Left cardiac atrium (tissue), 4 donors: ENCODE measurements at places on chromosomes 2 and 18.

- DNase-seq = no peak
Measured at GRCh38 chr18:75492852-75493251, 65.3 kb upstream of the SMIM21 start.

DNA sequence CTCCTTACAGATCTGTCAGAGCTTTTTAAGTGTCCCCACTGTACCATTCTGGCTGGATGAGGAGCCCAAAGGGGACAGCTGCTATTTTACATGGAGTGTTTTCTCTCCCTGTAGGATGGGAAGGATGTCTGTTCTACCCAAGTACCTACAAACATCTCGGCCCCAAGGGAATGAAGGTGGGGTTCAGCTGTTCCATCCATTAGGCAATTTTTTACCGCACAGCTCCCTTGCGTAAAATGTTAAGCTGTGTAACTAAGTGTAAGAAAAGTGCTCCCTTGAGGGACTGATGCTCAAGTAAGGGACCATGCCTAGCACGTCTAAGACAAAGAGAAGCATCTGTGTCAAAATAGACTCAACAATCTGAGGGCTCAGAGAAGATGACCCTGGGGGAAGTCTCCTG is 180.3 kb downstream of the MYO5B start:
- DNase-seq = no peak

DNA sequence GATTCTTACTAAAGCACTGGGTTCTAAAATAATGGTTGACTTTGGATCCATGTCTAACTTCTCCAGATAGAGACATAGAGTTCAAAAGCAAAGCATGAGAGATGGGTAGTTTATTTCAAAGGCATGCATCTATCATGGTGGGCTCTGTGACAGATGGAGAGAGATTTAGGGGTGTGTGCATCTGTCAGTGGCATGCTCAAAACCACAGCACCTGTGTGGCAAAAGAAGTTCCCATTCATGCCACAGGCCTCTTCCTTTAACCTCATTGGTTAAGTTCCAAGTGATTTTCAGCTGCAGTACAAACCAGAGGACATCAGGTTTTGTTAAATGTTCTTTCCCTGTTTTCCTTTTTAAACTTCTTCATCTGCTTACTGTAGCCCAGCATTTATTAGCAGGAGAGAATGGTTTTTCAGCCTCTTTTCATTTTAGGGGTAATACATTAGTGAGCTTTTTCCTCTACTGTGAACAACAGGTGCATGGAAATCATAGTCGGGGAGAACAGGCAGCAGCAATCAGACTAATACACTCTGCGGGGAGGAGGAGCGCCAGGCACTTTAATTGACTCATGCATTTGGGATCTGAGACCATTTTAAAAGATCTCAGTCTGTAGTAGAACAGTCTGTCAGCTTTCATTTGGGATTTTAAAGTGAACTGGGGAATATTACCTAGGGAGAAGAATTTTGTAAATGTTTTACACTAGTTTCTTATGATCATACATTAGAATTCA is 52.4 kb upstream of the UPP2 start:
- DNase-seq = no peak

GRCh38 chr18:79871026-79871390 is 73.3 kb downstream of the KCNG2 start:
- no peak for DNase-seq

- no peak for DNase-seq
Measured at GRCh38 chr2:441258-442022, 153.5 kb upstream of the ALKAL2 start.

- DNase-seq = peak; percentile 46
Measured at GRCh38 chr2:190213441-190214335, 105.9 kb downstream of the HIBCH start.

- no peak for DNase-seq
Measured at GRCh38 chr2:62740221-62740620, 34.7 kb downstream of the EHBP1 start.

- DNase-seq = peak; percentile 77
Measured at GRCh38 chr2:28393114-28393836, 617 bp downstream of the FOSL2 start.

DNA sequence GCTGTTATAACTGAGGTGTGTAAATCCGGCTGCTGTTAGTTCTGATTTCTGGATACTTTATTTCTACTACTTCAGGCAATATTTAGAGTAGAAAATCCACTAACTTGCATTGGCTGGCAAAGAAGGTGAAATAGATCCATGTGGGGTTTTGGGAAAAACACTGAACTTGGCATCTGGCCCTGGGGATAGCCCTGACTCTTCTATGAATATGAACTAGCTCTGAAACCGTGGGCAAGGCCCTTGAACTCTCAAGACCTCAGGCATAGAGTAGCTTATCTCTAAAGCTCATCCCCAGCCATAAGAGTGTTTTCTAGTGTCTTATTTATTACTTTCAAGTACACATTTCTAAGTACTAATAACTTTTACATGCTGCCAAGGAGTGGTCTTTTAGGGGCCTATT is 25.8 kb downstream of the PARD3B start:
- DNase-seq = no peak

DNA sequence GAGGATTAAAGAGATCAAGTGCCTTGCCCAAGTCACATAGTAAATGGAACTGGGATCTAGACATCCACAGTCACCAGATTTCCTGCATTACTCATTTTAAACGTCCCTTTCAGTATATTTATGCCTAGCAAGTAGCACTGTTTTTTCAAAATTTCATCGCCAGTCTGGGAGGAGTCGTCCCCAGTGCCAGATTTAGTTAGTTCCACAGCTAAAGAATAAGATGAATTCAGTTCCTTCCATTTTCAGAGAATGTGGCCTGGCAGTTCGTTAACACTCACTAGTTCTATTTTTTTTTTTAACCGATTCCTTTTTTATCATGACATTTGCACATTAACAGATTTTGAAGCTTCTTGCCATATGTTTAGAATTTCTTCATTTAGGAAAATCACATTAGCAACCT is 11.2 kb downstream of the GRP start:
- no peak for DNase-seq

DNA sequence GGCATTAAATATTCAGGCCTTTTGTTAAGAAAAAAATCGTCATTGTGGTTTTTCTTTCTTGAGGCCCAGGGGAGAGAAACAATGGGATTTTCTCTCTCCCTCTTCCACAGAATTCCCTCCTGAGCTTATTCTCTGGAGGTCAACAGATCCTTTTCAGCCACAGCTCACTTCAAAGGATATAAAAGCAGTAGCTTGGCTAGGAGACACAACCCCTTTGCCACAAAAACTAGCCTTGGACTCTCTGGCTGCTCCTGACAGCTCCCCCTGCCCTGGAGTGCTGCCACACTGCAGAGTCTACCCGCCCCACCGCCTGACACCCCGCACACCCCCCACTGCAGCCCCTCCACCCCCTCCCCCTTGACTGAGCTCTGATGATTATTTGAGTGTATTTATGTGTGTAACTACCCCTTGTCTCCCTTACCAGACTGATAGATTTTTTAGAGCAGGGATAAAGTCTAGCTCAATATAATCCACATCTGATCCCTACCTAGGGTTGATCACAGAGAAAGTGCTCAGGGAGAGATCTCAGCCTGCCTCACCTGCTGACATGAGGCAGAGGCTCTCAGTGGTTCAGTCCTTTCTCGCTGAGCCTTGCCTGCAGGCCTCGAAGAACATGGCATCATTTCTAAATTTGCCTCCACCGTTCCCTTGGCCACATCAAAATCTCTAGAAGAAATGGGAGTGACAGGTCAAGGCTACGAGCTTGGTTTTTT is 132.2 kb upstream of the SP5 start:
- no peak for DNase-seq

- DNase-seq = no peak
Measured at GRCh38 chr2:136407117-136407951, 289.4 kb upstream of the CXCR4 start.

DNA sequence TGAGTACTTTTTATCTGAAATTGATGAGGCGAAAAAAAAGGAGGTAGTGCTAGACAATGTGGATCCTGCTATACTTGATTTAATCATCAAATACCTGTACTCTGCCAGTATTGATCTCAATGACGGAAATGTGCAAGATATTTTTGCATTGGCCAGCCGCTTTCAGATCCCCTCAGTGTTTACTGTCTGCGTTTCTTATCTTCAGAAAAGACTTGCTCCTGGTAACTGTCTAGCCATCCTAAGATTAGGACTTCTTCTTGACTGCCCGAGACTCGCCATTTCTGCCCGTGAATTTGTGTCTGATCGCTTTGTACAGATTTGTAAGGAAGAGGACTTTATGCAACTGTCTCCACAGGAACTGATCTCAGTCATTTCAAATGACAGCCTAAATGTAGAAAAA is 453 bp downstream of the KLHL41 start:
- DNase-seq = no peak

DNA sequence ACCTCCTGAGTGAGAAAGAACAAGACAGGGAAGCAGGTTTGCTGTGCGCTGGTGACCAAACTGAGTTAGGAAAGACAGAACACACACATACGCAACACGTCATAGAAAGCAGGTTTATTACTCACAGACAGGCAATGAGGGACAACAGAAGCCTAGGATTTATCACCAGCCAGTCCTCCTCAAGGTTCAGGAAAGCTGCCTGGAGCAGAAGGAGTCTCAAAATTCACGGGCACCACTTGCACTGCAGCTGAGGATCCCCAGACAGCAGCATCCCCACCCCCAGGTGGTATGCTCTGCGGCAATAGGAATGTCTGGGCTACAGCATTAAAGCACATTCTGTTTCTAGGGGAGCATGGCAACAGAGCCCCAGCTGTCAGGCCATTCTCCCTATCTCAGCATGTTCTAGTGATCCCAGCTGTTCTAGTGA is 284.4 kb upstream of the RGPD4 start:
- DNase-seq = no peak

DNA sequence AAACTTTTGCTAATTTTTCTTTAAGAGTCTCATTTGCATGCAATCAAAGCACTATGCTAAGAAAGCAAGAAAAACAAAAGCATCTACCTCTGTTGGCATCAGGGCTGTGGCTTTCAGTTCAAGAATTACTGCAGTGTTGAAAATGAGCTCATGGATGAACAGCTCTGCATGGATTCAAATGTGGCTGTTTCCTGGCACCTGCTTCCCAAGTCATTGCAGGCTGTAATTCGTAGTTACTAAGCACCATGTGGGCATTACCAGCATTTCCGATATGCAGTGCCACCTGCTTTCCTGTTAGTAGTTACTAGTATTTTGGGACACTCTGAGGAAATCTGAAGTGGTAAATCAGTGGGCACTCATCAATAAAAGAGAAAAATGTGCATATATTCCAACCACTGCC is 37.8 kb upstream of the FAM110C start:
- DNase-seq = no peak

DNA sequence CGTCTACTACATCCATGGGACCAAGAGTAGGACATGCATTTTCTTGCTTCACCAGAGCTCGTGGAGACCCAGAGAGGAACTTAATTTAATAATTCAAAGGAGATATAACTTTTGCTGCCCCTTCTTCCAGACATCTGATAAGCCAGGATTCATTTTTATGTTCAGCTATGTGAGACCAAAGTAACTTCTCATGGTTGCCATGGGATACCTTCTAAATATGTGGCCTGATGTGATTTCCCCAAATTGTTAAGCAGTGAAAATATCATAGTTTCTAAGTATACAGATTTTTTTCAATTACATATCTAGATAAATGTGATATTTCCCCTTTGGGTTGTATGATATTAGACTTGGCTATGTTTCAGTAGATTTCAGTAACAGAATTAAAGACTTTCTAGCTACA is 185.5 kb upstream of the FN1 start:
- DNase-seq = no peak

DNA sequence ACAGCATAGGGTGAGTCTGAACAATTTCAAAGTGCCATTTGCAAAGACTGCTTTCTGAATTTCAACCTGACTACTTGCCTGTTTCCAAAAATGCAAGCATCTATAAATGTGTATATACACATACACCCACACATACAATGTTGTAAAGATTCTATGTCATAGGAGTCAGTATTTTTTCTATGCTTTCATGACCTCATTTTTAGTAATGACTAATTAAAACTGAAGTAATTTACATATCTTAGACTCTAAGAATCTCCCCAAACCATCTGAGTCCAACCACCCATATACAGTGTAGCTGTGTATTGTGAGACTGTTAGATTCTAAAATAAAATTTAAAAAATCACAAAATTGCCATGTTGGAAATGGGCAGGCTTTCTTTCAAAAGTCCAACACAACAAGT is 162.0 kb upstream of the STK17B start:
- DNase-seq = no peak

- DNase-seq = no peak
Measured at GRCh38 chr2:171225302-171225980, 64.7 kb upstream of the TLK1 start.

- DNase-seq = peak; percentile 82
Measured at GRCh38 chr2:173997269-173997668, 32.1 kb upstream of the SP3 start.

DNA sequence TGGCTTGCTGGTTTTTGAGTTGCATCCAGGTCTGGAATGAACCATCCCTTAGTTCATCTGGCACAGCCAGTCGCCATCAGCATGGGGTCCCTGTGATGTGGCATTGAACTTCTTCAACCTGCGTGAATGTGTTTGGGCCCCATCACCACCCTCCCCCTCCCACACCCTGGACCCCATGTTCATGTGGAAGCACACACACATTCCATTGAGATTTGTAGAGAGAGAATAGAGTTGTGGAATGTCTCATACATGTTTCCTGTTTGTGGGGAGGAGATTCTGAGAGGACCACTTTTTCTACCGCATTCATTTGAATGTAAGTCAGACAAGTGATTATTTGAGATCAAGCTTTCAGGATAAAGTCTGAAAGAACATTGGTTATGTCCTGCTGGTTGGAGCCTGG is 117.6 kb upstream of the EML6 start:
- DNase-seq = no peak

GRCh38 chr2:46460241-46460921 is 19.0 kb upstream of the TMEM247 start:
- peak; percentile 79 for DNase-seq

- no peak for DNase-seq
Measured at GRCh38 chr18:32289483-32290075, 99.7 kb downstream of the MEP1B start.

GRCh38 chr2:94875064-94875819 is 4.0 kb downstream of the TEKT4 start:
- no peak for DNase-seq

DNA sequence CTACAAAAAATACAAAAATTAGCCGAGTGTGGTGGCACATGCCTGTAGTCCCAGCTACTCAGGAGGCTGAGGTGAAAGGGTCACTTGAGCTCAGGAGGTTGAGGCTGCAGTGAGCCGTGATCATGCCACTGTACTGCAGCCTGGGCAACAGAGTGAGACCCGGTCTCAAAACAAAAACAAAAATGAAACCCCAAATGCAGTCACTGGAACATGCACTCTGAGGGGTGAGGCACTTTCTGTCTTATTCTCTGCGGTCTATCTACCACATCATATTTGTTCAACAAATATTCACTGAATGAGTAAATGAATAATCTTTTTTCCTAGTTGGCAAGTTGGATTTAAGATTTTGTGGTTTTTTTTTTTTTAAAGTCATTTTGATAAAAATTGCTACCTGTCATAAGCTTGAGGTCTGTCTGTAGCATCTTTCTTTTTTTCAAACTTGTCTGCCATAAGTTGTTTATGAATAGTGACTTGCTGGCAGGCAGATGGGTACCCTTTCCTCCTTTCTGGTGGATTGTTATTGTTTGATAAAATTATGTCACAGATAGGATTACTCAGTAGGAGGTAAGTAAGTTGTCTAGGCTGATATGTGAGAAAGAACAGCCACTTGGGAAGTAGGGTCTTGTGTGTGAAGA is 11.8 kb downstream of the CHRNA1 start:
- DNase-seq = no peak

GRCh38 chr2:96118698-96119388 is 2.5 kb upstream of the ADRA2B start:
- no peak for DNase-seq
